ENCODE measurements at places on chromosomes 16 and 17.

DNA sequence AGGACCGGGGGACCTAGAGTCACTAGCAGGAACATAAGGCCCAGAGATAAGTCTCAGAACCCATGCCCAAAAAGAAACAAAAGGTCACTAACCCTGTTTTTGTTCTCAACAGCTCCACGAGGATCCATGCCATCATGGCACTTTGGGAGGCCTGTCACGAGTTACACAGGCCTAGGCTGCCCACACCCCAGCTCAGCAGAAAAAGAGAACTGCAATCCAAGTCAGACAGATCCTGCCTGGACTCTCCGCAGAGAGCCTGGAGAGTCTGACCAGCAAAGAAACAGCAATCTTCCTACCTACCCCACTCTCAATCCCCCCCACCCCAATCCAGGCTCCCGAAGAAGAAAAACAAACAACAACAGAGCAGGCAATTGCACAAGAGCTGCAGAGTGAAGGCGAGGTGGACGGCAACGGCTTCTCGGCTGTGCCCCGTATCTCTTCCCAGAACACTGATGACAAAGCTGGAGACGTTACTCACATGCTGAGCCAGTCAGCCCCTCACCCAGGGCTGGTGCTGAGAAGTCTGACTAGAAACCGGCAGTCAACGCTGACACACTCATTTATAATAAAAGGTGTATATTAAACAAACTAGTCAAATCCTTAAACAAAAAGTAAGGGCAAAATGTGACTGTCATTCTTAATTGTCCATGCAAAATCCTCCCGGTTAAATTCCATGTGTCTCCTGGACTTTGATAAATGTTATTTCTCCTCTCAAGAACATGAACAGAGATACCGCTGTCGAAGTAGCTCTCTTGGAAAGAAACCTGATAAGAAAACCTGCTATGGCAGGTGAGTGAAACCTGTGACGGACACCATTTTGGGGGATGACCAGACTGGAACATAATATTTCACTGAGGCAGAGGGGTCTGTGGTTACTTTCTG, 89.3 kb downstream of the SMG6 start:
- no peak for DNase-seq

- no peak for DNase-seq
These were observed 23.3 kb downstream of the MYH11 start for GRCh38 chr16:15833541-15833940.

DNA sequence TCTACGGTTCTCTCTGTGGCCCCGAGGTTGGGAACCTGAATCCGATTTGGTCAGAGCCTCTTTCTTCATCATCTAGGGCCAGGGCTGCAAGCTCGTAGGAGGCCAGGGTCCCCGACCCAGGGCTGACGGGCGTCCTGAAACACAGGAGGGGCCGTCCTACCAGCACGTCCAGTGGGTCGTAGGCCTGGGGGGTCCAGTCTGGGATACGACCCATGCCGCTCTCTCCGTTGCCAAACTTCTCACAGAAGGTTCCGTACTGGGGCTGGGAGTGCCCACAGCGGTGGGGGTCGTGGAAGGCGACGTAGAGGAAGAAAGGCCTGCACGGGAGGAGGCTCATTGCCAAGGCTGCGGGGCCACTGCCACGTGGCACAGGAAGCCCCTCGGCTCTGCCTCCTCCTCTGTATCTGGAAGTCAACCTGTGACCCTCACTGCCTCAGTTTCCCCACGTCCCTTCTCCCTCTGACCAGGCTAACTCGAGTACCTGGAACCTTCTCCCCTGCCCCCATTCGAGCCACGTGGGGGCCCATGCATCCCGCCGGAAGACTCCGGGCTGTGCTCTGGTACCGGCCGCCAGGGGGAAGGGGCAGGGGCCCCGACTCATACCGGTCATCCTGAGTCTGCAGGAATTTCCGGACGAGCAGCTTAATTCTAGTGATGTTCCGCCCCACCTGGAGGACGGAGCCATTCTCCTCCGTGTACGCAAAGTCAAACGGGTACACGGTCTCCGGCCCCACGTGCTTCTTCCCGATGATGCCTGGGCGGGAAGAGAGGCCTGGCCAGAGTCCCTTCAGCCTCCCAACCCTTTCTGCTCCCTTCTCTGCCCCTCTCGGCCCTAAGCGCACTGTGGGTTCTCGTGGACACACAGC, 5.9 kb downstream of the SGSH start:
- no peak for DNase-seq

DNA sequence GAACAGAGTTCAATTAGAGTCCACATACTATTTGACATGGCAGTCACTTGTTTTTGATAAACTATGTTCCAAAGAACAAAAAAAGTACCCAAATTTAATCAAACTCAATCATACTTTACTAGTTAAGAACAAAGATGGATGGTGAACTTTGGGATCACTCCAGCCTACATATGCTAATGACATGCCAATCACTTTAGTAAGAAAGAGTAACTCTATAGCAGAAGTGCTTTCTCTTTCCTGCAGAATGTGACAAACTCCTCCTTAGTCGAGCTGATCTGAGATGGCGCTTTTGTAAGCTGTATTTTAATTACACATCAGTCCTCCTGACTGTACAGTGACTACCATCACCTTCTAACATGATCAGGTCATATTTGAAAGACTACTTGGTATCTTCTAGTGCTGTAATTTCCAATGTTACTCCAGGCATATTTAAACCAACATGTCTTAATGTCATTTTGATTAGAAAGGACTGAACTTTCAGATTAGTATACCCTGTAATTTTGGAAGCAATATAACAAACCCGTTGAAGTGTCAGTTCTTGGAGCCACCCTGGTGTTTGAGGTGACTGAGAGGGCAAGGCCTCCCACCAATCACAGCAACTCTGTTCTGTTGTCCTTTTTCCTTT, 4.1 kb downstream of the NETO2 start:
- DNase-seq = no peak

- DNase-seq = no peak
These were observed 2.0 kb upstream of the SLC43A2 start for GRCh38 chr17:1630662-1631061.
